HuH-7 (cell line): ENCODE measurements at places on chromosomes 11 and 22.

DNA sequence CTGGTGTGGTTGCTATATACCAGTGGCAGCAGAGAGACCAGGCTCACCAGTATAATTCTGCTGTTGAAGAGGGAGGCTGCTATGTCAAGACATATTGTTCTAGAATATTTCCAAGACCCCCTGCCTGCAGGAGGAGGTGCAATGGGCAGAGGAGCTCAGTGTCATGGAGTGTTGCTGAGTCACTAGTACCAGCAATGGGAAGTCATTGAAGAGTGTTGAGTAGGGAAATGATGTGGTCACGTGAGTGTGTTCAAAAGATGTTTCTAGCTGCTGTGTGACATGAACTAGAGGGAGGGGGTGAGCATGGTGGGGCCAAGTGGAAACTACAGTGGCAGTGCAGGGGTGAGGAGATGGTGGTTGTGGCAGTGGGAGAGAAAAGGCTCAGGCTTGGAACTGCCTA lies 76.3 kb upstream of the BIRC3 start:
- no peak for DNase-seq

GRCh38 chr11:48127521-48128183 lies 89.0 kb upstream of the OR4B1 start:
- no peak for DNase-seq

DNA sequence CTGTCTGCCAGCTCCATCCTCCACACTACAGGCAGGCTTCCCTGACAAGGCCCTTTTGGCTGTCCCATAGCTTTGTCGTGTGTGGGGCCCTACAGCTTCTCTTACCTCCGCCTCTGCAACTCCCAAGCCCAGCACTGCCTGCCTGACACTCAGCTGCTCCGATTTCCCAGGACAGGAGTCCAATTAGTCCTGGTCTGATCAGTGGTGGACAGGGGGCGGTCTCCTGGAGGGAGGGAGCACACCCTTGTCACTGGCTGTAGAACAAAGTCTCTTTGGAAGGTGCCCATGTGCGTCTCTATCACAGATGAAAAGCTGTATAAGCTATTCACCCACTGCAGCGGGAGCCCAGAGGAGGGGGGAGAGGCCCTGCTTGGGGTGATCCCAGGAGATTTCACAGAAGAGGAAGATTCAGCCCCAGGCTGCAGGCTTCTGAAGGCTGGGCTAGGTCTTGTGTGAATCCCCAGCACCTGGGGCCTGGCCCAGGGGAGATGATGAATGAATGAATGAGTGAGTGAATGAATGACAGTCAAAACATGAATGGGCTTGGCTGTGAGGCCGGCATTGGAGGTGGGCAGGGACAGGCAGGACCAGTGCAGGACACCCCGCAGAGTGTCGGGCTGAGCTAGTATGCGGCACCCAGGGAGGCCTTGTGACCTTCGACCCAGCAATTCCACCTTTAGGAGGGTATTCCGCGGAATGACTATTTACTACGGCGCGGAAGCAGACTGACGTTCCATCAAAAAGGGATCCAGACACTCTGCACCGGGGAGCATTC lies 142.4 kb downstream of the CACNA1I start:
- DNase-seq = no peak

DNA sequence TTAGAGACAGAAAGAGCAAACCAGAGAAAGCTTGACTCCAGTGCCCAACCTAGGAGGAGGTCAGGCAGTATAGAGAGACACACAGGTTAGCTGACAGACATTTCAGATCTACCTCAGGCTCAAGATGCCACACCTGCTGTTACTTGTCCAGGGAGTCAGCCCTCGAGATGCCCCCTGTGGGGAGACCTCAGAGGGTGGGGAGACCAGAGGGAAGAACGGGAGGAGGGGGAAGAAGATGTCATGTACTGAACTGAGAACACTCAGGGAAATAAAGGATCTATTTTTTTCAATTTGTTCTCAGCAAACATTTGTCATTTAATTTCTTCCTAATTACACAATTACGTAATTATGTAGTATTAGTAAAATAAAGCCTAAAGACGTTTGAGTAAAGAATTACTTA lies 196.3 kb upstream of the CADM1 start:
- DNase-seq = no peak

DNA sequence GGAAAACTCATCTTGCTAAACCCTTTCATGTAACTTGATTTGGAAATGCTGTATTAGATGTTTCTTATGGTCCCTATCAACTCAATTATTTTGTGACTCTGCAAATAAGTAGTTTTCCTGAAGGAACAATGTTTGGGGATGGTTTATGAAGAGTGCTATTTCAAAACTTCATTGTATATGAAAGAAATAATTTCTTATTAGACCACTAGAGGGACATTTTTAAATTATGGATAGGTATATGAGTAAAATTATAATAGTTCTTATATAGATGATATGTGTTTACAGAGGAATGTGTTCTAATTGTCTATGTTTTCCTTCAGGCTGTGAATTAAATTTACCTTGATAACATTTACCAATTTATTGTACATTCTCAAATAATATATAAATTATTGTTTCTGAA lies 509.4 kb upstream of the RAG2 start:
- DNase-seq = no peak

GRCh38 chr22:24996420-24996952 lies 44.0 kb downstream of the KIAA1671 start:
- no peak for DNase-seq

DNA sequence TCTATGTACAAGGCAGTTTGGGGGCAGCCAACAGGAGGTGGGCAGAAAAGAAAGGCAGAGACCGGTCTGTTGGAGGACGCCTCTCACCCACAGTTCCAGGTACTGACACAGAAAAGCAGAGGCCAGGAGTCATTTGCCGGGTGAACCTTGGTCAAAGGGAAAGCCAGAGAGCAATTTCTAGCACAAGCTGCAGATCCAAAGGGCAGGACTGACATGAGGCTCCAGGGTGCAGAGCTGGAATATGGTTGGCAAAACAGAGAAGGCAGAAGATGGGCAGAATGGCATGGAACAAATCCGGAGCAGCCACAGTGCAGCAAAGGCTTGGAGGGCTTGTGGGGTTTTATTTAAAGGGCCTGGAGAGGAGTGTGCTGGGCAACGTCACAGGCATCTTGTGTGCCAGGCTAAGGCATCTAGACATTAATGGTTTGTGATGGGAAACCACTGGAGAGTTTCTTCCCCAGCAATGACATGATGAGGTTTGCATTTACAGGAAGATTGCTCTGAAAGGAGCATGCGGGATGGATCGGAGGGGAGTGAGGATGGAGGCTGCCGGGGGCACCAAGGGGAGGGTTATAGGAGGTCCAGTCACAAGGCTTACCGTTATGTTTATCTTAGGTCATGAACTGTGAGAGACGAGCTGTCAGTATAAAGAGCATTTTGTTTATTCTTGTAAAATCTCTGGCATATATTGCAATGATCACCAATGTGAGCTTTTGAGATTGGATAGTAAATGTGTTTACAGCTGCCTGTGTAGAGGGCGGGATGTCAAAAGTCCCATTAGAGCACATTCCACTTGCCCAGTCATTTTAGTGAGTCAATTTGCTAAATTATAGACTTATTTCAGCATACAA lies 5.7 kb upstream of the MMP20 start:
- no peak for DNase-seq

GRCh38 chr11:8354622-8355415 lies 91.1 kb upstream of the LMO1 start:
- DNase-seq = no peak

- no peak for DNase-seq
These were observed 3.9 kb upstream of the EHF start for GRCh38 chr11:34616830-34617504.

DNA sequence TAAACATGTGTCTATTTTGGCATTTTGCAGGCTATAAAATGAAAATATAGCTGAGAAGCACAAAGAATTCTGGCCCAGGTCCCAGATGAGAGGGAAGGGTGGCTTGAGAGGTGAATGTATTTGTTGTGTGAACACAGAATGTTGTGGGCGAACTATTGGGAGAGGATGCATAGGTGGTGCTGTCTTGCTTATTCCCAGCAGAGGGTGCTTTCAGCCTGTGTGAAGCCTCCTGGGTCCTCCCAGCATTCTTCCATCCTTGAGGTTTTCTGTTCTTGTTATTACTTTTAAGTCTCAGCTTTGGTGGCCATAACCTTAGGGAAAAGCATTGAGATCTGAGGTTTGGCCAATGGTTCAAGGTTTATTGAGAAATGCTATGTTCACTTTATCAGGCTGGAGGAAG lies 108.7 kb upstream of the SNX19 start:
- no peak for DNase-seq

DNA sequence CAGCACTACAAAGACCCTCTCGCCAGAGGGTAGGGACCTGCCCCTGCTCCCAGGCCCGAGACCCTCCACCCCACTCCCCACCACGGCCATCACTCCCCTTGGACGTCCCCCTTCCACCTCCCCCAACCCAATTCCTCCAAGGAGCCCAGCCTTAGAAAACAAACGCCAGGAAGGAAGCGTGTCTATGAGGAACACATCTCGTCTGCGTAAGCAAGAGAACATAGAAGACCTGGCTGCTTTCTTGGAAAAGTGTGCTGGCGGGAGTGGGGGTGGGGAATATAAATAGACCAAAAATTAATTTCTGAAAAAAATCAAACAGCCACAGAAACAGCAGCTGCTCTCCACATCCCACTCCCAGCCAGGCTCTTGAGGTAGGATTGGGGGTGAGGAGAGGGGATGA lies 23.9 kb upstream of the IGSF9B start:
- DNase-seq = no peak

DNA sequence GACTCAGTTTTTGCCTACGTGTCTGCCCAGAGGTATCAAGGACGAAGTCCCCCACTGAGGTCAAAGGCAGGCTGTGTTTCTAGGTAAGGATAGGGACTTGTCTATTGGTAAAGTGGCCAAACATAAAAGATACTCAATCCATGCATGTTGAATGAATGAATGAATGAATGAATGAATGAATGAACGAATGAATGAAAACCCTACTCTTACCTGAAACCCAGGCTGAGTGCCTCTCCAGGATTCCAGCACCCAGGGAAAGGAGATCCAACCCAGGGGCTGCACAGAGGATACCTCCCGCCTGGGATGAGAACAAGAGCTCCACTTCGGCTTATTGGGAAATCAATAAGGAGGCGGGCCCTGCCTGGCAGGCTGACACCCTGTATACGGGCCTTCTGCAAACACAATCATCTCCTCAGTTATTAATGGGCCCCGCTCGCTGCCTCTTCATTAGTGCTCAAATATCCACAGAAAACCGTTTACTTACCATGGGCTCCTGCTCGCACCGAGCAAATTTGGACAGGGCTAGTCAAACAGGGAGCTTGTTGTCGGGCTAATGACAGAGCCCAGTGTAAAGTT lies 177.4 kb downstream of the BUD13 start:
- DNase-seq = no peak

- no peak for DNase-seq
These were observed 901 bp upstream of the PARVA start for GRCh38 chr11:12376259-12377081.

- DNase-seq = no peak
These were observed 50.5 kb downstream of the LRP5 start for GRCh38 chr11:68362801-68363379.

GRCh38 chr22:44765571-44766285 lies 13.4 kb downstream of the ARHGAP8 start:
- DNase-seq = no peak

GRCh38 chr11:17641792-17642350 lies 77.5 kb upstream of the MYOD1 start:
- DNase-seq = no peak

GRCh38 chr11:19719960-19720359 lies 7.3 kb downstream of the NAV2 start:
- no peak for DNase-seq

GRCh38 chr11:76856106-76856505 lies 4.6 kb upstream of the ACER3 start:
- no peak for DNase-seq

DNA sequence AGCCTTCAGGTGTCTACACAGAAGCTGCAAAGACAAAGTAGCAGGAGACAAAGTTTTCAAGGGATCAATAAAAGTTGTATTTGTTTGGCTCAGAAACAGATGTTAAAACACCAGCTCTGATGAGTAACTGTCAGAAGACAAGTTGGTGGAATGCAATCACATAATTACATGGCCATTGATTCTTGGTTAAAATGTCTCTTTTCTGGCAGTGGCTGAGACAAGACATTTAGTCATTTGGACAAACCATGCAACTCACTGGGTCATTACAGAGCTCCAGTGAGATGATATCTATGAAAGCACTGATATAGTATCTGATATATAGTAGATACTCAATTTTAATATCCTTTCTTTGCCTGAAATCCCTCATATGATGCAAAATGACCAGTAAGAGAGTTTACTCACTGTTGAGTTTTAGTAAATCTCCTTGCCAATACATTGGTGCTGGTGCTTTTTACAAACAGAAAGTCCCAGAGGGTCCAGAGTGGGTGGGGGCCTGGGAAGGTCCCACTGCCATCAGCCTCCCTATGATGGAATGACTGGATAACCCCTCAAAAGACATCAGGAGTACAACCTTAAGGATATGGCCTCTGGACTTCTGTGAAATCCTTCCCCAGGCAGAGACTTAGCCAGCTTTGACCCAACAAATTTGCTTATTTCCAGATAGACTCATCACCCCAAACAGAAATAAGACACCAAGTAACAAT lies 95.0 kb downstream of the SLC1A2 start:
- no peak for DNase-seq

- DNase-seq = no peak
These were observed 696.0 kb upstream of the CCDC179 start for GRCh38 chr11:23556163-23556750.

GRCh38 chr22:32067613-32068012 lies 24.6 kb downstream of the SLC5A1 start:
- DNase-seq = no peak

DNA sequence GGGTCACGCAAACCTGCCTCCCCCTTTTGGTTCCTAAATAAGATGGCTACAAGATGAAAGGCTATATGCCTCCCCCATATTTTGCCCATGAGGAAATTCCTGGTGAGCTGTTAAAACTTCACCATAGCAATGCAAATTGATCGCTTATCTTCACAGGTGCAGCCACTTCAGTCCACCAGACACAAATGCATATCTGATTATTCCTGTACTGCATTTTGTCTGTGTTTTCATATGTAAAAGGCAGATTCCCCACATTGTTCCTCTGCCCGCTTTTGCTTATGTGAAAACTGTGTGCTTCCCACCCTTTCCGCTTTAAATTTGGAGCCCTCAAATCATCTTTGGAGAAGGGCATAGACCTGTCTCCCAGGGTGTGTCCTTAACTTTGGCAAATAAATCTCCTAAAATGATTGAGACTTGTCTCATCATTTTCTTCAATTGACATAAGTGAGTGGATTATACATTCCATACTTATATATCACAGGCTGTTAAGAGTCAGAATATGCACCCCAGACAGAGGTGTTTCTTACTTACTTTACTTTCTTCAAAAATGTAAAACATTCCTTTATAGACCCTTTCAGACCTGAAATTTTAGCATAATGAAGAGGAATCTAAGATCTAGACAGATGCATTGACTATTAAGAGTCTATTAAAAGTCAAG lies 116.4 kb downstream of the CASP12 start:
- DNase-seq = no peak

GRCh38 chr11:45028911-45029682 lies 78.4 kb upstream of the TP53I11 start:
- no peak for DNase-seq

DNA sequence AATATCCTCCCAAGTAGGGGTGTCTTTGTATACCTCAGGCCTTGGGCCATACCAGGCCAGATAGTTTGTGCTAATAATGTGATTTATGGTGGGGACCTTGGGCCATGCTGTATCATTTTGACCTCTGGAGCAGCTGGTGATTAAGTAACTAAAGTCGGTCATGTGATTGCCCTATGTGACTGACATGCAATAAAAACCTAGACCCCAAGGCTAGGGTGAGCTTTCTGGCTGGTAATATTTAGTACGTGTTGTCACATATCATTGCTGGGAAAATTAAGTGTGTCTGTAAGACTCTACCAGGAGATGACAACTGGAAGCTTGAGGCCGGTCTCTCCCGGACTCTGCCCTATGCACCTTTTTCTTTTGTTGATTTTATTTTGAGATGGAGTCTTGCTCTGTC lies 12.6 kb upstream of the TFIP11 start:
- peak; percentile 58 for DNase-seq
